ENCODE measurements at places on chromosomes 12 and 14.

DNA sequence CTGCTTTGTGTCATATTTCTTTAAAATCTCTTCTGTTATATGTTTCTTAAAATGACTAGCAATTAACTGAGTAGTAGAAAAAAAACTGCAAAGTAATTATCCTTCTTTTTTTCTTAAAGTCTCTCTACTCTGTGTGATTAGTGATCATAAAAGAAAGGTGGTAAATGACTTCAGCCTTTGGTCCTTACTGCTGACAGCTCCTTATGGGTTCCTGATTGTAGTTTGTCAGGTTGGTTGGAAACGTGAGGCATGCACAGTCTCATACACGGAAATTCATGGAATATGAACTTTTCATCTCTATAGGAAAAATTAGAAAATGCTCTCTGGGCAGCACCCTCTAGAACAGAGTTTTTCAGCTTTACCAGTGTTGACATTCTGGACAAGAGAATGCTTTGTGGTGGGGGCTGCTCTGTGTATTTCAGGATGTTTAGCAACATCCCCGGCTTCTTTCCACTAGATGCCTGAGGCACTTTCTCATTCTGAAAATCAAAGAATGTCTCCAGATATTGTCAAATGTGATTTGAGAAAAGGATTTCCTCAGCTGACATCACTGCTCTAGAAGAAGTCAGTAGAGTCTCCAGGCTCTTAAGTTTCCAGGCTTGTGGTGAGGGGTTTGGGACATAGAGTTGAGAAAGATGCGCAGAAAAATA lies 121.0 kb downstream of the PIK3C2G start:
- no peak for DNase-seq

DNA sequence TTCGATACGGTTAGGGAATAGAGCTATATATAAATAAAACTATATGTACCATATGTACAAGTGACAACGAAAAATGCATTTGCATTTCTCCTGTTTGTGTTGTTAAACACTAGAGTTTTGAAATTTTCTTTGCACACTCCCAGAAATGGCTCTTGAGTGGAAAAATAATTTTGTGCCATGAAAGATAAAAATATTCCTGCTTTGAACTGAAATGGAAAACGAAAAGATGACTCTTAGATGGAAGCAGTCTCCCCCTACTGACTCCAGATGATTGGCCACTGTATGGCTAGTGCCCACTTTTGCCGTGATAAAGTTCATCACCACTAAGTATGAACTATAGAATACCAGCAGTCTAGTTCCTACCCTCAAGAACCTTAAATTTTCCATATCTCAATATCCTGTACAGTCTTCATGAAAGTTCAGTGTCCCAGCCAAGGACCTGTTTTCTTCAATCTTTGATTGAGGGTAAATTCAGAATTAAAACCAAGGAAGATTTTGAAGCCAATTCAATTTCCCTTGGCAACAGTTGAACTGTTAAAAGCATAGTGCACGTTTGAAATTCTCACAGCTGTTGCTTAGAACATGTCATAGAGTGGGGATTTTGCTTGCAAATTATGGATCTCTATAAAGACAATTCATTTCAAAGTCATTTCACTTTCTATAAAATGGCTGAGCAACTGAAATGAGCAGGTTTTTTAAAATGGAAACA lies 1.6 kb upstream of the PPP2R5E start:
- no peak for DNase-seq

DNA sequence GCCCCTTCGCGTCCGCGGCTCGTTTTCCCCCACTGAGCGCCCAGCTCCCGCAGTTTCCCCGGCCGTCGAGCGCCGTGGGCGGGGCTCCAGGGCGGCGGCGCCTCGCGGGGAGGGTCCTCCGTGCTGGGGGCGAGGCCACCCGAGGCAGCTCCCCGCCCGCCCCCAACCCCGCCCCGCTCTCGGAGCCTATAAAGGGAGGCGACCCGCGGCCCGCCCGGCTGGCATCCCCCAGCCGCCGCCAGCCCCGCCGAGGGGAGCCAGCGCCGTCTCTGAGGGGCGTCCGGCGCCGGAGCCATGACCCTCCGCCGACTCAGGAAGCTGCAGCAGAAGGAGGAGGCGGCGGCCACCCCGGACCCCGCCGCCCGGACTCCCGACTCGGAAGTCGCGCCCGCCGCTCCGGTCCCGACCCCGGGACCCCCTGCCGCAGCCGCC lies at the start of gene TAMALIN:
TAMALIN (plus strand) TSS at position 221 of the 432 bp plus-strand sequence; CDS start at position 295, 74 bp downstream.
- peak; percentile 66 for DNase-seq

GRCh38 chr12:93777254-93777653 lies 100.1 kb downstream of the CRADD start:
- DNase-seq = no peak

GRCh38 chr12:52149651-52150241 lies 42.1 kb downstream of the KRT80 start:
- no peak for DNase-seq

- peak; percentile 45 for DNase-seq
Observed at GRCh38 chr14:74362361-74362915, 14.2 kb downstream of the VRTN start.
